ENCODE measurements at places on chromosomes 1 and 21.

GRCh38 chr1:12165342-12165741 is 1.4 kb upstream of the TNFRSF1B start:
- DNase-seq: no peak

DNA sequence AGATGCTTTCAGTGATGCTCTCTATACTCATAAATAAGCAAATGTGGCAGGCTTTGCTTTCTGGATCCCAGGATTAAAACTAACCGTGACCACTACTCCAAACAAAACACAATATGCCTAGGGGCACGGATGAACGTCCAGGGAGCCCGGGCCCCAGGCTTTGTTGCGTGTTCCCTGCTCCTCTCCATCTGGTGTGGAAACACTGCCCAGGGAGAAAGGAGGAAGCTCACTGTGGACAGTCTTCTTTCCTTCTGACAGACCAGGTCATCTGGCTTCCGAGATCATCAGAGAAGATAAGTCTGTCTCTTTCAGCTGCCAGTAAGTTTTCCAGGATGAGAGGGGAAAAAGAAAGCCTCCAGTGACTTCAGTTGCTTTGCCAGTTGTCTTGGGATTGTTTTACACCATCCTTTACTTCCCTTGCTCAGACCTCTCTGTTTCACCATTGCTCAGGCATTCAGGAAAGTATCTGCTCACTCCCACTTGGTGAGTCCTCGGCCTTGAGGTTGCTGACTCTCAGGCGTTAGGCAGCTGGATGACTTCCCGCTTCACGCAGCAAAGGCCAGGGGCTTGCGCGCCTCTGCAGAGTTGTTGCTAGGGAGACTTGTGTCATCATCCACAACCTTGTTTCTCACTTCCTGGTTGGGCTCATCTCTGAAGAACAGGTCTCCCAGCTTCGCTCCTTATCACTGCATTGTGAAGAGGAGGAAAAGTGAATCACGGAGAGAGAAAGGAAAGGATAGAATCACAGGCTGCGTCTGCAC is 20.6 kb upstream of the PGD start:
- DNase-seq: no peak

DNA sequence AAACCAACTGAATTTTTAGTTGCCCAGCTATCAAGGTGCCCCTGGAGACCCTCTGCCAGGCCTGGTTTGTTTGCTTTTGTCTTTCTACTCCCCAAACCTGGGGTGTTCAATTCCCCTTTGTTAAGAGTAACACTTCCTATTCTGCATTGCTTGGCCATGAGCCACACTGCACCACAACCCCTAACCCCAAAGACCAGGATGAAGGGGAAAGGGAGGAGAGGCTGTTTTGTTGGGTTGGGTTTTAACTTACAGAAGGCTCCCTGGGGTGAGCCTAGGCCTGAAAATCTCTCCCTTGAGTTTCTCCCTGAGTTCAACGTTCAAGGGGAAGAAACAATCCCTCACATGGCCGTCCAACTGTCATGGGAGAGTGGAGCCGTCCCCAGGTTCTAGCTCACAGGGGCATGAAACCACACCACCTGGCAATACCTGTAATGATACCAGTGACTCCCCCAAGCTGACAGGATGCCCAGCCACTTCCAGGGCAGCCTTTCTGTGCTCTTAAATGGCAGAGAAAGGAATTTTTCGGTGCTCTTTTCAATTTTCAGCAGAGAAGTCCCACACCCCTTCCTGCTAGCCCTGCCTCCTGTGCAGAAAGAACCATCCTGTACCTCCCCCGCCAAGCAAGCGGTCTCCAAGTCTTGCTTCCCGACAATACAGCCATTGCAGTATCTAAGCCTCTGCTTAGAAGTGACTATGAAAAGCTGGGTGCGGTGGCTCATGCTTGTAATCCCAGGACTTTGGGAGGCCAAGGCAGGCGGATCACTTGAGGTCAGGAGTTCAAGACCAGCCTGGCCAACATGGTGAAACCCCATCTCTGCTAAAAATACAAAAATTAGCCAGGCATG is 14.9 kb downstream of the SLC45A3 start:
- no peak for DNase-seq

- no peak for DNase-seq
Measured at GRCh38 chr1:12272770-12273169, 42.9 kb downstream of the VPS13D start.

DNA sequence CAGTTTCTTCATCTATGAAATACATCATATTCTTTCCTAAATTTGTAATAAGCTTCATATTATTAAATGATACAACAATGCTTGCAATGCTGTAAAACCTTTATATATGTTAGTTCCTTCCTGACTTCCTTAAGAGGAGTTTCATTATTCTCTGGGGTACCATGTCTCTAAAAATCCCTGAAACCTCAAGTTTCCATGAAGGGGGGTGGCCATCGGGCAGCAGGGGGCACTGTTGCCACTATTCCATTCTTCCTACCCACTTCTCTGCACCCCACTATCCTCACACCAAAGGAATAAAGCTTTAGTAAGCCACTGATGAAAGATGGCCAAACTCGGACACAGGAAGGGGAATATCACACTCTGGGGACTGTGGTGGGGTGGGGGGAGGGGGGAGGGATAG is 9.0 kb upstream of the DMRTB1 start:
- no peak for DNase-seq

- DNase-seq: no peak
Measured at GRCh38 chr21:22961258-22961657, 1963.0 kb downstream of the NCAM2 start.

GRCh38 chr1:240768979-240769378 is 157.0 kb upstream of the GREM2 start:
- no peak for DNase-seq

DNA sequence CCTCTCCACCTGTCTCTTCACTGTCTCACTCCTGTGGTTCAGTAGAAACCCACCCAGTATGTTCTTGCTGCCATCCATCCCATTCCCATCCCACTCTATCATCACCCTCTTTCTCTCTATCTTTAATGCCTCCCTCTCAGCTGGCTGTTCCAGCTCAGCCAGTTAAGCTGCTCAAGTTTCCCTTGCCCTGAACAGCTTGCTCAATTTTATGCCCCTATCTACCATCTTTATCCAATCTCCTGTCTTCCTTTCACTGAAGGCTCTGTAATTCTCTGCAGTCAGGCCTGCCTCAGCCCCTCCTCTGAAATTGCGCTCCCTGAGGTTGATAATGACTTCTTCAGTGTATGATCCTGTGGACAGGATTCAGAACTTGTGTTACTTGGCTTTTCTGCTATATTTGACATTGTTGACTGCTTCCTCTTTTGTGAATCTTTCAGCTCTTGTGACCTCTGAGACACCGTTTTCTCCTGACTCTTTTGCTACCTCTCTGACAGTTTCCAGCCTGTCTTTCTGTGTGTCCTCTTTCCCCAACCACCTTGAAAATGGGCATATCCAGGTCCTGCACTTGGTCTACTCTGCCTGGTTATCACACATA is 13.9 kb upstream of the BCAR3 start:
- DNase-seq: no peak

GRCh38 chr1:213656039-213656438 is 331.7 kb upstream of the PROX1 start:
- no peak for DNase-seq

DNA sequence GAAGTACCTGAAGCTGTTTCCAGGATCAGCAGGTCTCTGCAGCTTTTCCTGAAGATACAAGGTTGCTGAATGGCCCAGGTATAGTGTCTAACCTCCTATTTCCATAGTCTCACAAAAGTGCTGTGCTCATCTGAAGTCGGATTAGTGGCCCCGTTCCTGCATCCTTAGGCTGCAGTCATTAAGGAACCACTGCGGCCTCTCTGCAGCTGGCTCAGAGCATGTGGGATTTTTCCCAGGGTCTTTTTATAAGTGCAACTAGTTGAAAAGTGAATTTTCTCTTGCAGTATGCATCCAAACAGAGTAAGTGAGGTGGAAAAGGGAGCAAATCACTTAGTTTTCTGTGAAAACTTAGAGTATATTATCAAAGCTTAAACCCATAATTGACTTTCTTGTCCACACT is 565.3 kb upstream of the NEGR1 start:
- DNase-seq: no peak

- no peak for DNase-seq
Measured at GRCh38 chr1:48027533-48027835, 30.3 kb upstream of the TRABD2B start.

DNA sequence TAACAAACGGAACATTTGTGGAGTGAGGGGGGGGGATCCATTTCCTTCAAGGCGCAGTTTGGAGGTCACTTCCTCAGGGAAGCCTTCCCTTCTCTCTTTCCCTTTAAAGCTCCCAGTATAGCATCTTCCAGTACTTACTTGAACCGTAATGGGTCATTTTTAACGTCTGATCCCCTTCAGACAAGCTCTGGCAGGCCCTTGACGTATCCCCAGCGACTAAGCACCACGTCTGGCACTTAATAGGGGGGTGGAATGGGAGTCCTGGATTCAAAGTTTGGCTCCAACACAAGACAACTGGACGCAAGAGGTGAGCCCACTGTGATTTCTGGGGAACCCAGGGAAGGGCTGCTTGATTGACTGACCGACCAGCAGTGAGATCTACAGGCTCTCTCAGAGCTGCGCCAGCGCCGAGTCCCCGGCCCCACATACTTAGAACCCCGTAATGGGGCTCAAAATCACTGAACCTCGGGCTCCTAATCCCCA is 441 bp downstream of the YARS1 start:
- DNase-seq: no peak

DNA sequence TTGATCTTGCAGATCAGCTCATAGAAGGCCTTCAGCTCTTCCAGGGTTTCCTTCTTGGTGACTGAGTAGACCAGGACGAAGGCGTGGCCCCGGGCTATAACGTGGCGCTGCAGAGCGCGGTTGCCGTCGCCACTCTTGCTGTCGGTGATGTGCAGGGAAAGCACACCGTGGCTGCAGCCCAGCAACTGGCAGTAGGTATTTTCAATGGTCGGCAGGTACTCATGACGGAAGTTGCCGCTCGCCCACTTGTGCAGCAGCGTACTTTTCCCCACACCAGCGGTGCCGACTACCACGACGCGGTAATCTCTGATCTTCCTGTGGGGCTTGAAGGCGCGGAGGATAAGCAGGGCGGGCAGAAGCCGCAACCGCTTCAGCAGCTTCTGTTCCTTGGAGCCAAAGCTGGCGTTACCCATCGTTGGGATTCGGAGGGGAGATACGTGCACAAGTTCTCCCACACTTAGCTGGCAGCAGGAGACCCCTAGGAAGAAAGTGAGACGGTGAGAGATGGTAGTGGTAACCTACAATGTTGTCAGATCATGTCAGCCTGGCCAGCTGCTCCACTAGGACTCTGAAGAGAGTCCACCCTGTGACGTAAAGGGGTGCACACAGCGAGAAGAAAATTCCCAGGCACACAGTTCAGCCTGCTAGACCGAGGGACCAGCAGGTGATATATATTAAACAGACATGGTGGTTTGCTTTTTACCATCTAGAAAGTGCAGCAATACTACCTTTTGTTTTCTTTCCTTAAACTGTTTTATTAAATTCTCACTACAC is 3.4 kb downstream of the DIRAS3 start:
- no peak for DNase-seq

DNA sequence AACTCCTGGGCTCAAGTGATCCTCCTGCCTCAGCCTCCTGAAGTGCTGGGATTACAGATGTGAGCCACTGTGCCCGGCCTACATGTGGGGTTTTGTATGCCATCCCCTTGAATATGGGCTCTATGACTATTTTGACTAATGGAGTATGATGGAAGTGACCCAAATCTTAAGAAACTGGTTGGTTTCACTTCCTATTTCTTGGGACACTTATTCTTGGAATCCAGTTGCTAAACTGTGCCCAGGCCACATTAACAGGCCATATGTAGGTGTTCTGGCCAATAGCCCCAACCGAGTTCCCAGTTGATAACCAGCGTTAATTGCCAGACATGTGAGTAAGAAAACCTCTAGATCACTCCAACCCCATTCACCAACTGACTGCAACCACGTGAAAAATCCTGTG is 36.3 kb upstream of the CLIC4 start:
- no peak for DNase-seq

- no peak for DNase-seq
Measured at GRCh38 chr1:90513956-90514355, 203.1 kb downstream of the BARHL2 start.

DNA sequence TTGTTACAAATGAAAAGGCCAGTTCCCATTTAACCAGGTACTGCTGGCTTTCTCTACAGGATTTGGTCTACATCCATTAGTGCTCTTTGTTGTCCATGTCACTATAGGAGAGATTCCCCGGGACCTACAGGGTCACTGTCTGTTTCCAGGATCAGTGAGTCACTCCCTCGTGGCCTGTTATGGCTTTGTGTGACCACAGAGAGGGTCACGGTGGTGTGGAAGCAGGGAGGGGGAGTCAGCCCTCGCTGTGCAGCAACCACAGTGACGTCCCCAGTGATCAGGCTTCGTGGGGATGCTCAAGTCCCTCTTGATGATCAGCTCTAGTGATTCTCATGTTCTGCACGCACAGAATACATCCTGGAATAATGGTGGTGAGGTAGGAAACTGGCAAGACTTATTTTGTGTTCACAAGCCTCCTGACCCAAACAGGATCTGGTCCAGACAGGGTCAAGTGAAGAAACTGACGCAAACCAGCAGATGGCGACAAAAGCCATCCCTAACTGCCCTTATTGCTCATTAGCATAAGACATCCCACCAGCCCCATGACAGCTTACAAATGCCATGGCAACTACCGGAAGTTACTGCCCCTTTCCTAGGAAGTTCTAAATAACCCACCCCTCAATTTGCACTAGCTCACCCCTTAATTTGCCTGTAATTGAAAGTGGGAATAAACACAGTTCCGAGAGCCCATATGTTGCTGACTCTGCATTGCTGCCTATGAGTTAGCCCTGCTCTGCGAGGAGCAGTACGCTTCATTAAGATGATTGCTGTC is 98.5 kb downstream of the DISC1 start:
- DNase-seq: no peak

- no peak for DNase-seq
Measured at GRCh38 chr1:192272732-192273131, 44.1 kb upstream of the RGS21 start.
